ENCODE measurements at places on chromosomes 1 and 21.

DNA sequence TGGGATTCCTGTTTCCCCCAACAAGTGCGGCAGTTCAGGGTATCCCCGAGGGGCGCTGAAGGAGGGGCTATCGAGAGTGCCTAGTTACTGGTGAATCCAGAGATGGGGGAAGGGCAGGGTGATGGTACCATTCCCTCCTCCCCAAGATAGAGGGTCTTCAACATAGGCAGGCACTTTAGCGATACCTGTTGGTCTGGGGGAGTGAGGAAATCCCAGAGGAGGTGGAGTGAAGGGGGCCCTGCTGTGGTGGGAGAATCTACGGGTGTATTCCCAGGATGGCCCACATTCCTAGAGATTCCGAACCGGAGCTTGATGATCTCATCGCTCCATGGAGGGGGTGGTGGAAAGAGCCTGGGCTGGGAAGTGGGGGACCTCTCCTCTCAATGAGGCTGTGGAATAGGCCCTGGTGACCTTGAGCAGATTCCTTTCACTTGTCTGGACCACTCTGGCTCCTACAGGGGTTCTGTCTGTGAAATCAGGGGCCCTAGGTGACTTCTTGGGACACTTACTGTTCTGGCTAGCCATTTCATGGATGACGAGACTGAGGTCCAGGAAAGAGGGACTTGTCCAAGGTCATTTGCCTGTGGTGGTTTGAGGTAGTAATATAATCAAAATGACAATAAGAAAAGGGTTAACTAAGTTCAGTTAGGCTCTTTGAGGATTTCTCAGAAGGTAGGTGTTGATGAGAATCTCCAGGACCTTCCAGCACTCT lies 52.7 kb upstream of the SYNC start:
- no peak for DNase-seq

DNA sequence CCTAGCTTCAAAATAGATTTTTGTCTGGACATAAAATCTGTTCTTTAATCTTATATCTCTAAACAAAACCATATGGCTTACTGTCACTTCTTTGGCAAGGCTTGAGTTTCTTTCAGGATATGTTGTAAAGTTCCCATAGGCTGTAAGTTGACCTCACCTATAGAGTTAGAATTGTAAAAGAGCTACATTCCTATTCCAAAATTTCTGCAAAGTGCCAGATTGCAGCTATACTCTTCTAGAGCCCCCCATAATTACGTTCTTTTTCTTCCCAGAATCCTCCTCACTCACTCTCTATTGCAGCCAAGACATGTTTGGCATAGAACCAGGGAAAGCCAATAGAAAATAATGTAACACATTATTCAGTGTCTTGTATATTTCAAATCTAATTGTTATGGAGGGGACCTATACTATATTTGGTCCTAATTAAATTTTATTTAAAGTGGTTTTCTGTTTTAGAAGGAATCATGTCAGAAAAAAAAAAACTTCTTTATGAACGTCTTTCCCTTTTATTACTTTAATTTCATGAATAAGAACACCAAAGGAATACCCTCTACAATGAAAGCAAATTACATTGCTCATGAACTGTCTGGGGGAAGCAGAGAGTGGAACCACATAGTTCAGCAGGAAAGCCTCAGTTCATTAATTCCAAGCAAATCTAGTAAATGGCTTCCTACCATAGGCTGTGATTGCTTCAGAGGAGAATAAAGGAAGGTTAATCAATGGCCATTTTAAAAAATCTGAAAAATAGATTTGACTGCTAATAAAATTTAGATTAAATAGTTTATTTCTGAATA lies 22.3 kb downstream of the CTTNBP2NL start:
- no peak for DNase-seq

DNA sequence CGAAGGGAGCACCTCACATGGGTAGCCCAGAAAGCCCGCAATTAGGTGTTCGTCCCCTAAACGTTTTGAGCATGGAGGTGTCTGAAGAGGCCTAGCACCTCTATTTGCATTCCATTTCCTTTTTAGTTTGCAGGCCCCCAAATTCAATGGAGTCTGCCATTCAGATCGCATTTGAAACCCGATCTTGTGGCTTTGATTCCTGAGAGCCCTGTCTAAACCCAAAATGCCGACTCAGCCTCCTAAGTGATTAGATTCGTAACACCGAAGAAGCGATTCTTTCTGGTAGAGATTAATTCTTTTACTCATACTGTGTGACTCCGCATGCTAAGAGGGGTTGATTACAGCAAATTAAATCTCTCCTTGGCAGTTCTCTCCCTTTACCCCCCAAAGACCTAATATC lies 415.2 kb upstream of the KAZN start:
- DNase-seq: no peak

DNA sequence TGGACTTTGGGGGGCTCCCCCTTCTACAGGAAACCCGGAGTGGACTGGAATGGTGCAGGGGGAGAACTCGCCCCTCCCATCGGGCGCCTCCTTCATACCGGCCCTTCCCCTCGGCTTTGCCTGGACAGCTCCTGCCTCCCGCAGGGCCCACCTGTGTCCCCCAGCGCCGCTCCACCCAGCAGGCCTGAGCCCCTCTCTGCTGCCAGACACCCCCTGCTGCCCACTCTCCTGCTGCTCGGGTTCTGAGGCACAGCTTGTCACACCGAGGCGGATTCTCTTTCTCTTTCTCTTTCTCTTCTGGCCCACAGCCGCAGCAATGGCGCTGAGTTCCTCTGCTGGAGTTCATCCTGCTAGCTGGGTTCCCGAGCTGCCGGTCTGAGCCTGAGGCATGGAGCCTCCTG lies at the start of gene TNFRSF14:
Gene TNFRSF14 (plus strand): TSS at position 95 of the 401 bp plus-strand sequence. CDS start 294 bp downstream, at position 389.
- DNase-seq: no peak

GRCh38 chr21:27555996-27556395 lies 589.1 kb upstream of the ADAMTS5 start:
- no peak for DNase-seq

GRCh38 chr1:75208862-75209261 lies 74.7 kb downstream of the LHX8 start:
- no peak for DNase-seq

DNA sequence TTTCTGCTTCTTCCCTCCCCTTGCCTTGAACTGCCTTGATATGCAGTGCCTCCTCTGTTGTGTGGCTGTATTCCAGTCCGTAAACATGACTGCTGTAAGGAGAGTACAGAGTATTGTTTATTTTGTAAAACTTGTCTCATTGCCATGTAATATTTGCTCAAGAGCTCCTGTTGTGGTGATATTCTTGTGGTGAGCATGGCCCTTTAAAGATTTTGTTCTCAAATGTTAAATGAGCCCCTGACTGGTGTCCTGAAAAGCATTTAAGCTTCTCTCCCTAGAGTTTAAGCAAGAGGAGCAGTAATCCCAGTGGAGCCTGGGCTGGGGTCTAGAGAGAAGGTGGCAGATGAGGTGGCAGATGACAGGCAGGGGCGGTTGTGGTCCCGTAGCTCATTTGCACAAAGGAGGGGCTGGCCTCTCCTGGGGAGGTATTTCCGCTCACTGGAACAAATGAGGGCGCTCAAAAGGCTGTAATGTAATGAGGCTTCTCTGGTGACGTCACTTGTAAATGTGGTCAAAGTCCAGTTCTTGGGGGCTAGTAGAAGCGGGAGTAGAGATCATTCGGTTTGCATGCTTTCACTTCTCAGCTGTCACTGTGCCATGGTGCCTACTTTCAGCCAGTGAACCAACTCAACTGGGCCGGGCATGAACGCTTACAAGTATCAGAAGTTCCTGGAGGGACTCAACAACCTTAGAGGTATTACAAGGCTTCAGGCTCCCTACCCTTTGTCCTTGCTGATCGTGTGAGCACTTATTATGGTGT lies 46.0 kb upstream of the MACF1 start:
- no peak for DNase-seq

DNA sequence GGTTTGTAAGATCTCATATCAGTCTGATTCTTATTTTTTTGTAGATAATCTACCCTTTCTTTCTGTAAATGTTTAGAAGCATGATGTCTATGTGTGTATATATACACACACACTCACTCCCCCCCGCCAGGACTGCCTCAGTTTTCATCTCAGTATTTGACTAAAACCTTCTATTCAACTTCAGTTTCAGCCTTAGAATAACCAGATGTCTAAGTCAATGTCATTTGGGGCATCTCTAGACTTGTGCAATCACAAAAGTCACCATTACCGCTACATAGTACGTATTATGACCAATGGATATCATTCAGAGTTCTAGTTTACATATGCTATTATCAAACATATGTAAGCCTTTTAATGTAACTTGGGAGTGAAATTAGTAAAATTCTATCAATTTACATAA lies 53.3 kb upstream of the BOLA1 start:
- no peak for DNase-seq

DNA sequence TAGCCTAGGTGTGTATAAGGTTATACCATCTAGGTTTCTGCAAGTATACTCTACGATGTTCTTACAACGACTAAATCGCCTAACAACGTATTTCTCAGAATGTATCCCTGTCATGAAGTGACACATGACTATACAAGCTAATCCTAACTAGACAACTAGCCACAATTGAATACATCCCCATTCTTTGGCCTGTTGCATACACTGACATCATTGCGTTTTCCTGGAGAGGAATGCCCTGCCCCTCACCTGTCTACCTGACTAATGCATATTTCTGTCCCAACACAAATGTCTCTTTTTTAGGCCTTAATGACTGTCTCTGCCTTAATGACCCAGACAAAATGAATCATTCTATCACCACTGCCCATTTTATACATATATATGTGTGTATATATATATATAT lies 8.5 kb upstream of the NFIA start:
- DNase-seq: no peak

- no peak for DNase-seq
Measured at GRCh38 chr1:154770897-154771594, 99.0 kb downstream of the KCNN3 start.

DNA sequence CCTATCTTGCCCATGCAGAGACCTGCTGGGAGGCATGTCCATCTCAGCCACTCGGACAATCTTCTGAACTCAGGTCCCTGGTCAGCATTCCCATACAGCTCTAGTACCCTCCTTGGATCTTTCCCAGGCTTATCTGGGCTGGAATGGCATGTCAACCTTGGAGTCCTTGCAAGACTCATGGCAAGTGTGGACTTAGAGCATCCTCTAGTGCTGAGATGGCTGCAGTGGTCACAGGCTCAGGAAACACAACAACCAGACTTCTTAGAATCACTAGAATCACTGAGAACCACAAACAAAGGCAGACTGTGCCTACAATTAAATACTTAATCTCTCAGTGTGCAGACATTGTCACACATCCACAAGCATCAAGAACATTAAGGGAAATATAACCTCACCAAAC lies 73.1 kb upstream of the TSHB start:
- DNase-seq: peak; percentile 33

DNA sequence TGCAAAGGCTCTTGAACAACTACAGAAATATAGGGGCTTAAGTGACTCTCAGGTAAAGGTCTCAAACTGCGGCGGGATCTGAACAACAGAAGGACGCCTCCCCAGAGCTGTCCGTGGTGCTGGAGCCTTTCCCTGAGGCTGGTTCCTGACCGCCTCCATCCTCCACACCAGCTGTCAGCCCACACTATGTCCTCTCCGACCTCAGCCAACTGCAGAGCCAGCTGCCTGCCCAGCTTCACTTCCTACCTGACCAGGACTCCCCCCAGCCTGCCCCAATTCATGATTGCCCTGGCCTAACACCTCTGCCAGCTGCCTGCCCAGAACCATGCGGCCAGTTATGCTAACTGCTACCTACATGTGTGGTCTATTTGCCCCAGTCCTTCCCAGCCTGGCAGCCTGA lies 63.6 kb upstream of the ZC3H12A start:
- peak; percentile 60 for DNase-seq

GRCh38 chr1:167114725-167115124 lies 20.9 kb downstream of the STYXL2 start:
- DNase-seq: no peak

GRCh38 chr1:168892931-168893330 lies 163.9 kb upstream of the DPT start:
- DNase-seq: no peak

DNA sequence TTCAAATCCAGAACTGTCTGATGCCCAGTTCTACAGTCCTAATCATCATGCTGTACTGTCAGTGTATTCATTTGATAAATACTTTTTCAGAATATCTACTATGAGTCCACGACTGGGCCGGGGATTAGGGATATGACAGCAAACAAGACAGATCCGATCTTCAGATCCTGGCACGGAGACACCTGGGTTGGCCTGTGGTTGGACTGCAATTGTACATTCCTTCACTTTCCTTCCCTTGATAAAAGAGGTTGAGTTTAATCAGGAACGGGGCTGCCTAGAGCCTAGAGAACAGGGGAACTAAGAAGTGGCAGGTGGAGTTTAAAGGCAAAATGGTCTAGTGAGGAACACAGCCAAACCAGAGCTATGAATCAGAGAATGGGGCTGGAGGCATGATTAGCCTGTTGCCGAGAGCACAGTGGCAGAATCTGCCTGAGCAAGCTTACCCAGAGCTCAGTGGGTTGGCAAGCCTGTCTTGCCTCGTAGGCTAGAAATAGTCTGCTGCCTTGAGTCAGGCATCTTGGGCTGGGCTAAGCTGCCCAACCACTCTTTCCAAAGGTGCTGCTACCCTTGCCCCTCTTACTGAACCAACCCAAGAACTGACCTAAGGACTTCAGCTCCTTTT lies 38.1 kb upstream of the PTCH2 start:
- no peak for DNase-seq

DNA sequence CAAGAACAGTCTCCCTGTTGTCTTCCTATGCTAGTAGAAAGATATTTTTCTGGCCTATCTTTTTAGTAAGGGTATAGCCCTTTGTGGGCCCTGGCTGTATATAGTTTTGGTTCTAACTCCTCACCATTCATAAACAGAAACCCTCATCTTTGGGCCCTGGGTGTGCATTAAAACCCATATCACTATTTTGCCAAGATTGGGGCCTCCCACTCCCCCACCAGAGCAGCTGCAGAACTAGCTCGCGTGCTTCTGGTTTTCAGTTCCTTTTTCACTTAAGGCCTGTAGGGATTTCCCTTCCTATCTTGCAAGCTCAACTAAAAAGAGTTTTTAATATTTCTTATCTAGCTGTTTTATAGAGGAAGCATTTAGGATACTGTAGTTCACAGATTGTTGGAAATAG lies 106.4 kb downstream of the RGL1 start:
- DNase-seq: no peak

- DNase-seq: peak; percentile 79
Measured at GRCh38 chr1:209850342-209850979, 22.7 kb downstream of the UTP25 start.

- no peak for DNase-seq
Measured at GRCh38 chr1:30705698-30706097, 17.7 kb downstream of the MATN1 start.

DNA sequence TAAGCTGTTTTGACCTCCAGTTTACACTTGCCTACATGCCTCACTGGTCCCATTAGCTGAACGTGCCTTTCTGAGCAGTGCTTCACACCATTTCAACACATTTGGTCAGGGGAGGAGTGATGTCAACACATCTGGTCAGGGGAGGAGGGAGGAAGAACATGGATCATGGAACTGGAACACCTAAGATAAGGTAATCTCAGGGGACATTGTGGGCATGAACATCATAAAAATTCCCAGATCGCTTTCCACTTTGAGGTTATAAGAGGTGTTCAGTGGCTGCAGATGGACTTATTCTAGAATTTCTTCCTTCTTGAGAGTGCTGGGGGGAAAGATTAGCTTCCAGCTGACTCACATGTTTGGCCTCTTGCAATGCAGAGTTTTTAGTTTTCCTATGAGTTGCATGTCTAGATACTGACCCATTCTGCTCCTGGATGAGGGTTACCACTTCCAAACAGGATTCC lies 2.0 kb downstream of the QSOX1 start:
- DNase-seq: no peak
